ENCODE measurements at places on chromosomes 7 and 10. TPM values are rescaled to one million over a fixed set of nuclear protein-coding genes. Genes with fewer than 3 reads are reported as not detected.

DNA sequence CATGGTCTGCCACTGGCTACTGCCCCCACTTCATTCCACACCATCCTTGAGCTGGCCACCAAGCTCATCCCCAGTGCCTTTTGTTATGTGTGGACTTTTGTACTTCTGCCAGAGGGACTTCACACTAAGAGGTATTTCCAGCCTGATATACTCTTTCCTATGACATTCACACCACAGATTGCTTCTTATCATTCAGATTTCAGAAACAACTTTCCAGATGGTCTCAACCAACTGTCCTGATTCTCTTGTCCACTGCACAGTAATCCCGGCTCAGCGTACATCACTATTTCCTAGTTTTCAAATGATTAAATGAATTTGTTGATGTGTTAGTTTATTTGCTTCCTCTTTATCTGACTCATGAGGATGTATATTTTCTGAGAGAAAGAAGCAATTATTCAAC, 7.1 kb downstream of the CDC14C start:
- DNase-seq = no peak

DNA sequence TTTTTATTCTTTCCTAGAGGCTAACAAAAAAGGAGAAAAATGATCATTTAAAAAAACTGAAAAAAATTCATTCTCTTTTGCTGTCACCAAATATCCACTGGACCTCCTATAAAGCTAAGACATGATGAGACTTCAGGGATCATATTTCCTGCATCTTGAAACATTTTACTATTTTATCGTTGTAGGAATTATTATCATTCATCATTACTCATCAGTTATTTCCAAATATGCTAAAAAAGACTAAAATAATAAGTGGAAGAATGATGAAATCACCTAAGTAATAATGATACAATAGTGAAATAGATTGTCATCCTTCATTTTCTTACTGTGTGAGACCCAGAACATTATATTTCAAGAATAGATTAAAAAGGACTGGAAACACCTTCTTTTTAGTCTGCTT, 28.3 kb downstream of the TAF3 start:
- no peak for DNase-seq

- no peak for DNase-seq
Measured at GRCh38 chr10:852386-852785, 79.1 kb downstream of the LARP4B start.

GRCh38 chr7:108442039-108442568, 14.1 kb downstream of the NRCAM start:
- no peak for DNase-seq

GRCh38 chr10:113621799-113622198, 42.0 kb downstream of the NRAP start:
- no peak for DNase-seq

SEMA3C gene
- total RNA-seq = 117 TPM

ANKRD61 gene
- total RNA-seq = not detected

STOX1 gene
- total RNA-seq = 13.6 TPM

KEL gene
- total RNA-seq = not detected

Data from esophagus muscularis mucosa (tissue), 4 donors.